Left cardiac atrium (tissue), 4 donors: ENCODE measurements at places on chromosomes 11 and 22.

DNA sequence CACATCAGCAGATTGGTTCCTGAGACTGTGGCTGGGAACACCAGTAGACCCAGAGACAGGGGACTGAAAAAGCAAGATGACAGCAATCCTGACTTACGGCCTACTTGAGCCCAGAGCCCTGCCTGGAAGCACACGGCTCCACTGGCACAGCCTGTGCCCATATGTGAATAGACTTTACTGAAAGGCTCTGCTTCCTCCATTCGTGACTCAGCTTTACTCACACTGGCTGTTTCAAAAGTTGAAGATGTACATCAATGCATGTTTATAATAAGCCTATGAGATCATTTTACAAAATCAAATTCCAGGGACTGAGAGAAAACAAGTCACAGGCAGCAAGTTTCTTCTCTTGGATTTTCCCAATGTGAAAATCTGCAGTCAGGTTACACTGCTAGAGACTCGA, 134.6 kb upstream of the TEAD1 start:
- DNase-seq, result no peak

- no peak for DNase-seq
Observed at GRCh38 chr22:20009582-20010306, 6.9 kb downstream of the ARVCF start.

- DNase-seq, result no peak
Observed at GRCh38 chr22:30272781-30273601, 6.3 kb upstream of the OSM start.

GRCh38 chr22:20064140-20064480, 15.9 kb upstream of the DGCR8 start:
- DNase-seq, result no peak

- no peak for DNase-seq
Observed at GRCh38 chr11:128628686-128629085, 41.3 kb upstream of the ETS1 start.

DNA sequence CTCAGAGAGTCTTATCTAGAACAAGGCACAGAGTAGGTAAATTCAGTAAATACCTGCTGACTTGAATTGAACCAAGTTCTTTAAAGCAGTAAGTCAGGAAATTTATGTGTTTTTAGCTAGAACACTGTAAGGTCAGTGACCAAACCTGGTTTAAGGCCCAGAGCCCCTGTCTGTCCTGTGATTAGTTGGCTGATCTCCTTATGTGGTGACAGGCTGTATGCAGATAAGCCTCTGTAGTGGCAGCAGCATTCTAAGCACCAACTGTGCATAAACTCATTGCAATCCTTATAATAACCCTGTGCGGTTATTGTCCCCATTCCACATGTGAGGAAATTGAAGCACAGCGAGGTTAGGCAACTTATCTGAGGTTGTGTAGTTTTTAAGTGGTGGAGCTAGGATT, 40.5 kb downstream of the FBXO7 start:
- DNase-seq, result no peak

DNA sequence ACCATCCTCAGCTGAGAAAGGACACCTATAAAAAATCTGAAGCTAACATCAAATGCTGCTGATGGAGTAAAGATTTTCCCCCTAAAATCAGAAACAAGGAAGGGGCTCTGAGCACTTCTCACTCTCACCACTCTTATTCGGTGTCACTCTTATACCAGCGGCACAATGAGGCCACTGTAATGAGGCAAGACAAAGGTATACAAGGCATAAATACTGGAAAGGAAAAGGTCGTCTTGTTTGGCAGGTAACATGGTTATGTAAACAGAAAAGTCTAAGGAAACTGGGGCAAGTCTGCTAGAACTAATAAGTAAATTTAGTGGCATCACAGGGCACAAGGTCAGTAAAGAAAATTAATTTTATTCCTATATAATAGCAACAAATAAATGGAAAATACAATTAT, 8.1 kb upstream of the MOB2 start:
- no peak for DNase-seq

- DNase-seq, result no peak
Observed at GRCh38 chr22:41526830-41527799, 17.2 kb downstream of the POLR3H start.

DNA sequence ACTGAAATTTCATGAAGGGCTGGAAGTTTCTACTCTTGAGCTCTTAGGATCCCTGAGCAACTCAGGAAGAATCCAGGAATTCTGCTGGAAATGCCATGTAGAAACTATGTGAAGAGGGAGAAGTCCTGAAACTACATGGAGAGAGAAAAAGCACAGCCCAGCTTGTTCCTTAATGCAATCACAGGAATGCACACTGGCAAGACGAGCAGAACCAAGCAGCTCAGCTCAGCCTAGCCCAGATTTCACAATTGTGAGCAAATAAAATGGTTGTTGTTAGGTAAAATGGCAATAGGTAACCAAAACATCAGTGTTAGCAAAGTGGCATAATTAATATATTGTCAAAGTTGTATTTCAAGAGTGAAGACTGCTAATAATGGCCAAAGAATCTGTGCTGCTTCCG, 28.1 kb downstream of the ZNF214 start:
- no peak for DNase-seq

DNA sequence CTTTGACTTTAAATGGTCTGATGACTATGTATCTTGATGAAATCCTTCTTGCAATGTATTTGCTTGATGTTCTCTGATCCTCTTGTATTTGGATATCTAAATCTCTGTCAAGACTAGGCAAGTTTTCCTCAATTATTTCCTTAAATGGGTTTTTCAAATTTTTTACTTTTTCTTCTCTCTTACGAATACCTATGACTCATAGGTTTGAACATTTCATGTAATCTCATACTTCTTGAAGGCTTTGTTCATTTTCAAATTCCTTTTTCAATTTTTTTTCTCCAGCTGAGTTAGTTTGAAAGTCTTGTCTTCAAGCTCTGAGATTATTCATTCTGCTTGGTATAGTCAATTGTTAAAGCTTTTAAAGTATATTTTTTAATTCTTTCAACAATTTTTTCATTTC, 13.1 kb downstream of the OR10W1 start:
- no peak for DNase-seq

- no peak for DNase-seq
Observed at GRCh38 chr11:111731821-111732220, 34.4 kb downstream of the PPP2R1B start.

DNA sequence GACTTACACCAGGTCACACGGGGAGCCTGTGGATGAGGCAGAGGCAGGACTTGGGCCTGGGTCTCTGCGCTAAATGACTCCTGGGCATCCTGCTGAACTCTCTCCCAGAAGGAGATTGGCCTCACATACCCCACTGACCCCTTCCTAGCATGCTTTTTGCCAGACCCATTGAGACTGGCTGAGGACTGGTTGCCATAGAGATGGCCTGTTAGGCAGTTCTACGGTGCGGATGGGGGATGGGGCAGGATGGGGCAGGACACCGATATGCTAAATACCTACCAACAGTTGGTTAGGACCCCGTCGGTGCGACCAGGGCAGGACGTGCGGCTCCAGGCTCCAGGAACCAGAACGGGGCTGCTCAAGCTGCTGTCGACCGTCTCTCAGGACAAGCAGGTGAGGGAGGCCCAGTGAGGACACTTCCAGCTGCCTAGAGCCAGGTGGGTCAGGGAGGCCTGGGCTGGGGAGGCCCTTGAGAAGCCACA, at the start of gene TSGA10IP:
TSGA10IP (plus strand) TSS at position 51 of the 482 bp plus-strand sequence; CDS start at position 247, 196 bp downstream.
- DNase-seq, result no peak

DNA sequence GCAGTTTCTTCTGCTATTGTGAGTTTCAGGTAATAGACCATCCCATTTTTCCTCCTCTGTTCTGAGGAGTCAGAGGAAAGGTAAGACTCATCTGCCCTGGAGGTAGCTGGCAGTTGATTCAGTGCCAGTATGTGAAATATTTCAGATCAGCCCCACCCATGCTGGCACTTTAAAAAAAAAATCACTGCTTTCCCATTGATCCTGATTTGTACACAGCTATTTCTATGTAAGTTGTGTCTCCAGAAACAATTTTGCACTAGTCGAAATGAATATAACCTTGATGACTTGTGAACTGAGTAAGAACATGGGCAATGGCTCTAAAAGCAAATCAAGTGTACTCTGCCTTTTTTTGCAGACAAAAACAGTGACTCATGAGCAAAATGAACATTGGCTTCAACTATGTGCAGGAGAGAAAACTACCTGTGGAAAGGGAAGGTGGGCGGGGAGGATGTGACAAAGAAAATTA, 82.0 kb upstream of the OR5AK2 start:
- DNase-seq, result no peak

DNA sequence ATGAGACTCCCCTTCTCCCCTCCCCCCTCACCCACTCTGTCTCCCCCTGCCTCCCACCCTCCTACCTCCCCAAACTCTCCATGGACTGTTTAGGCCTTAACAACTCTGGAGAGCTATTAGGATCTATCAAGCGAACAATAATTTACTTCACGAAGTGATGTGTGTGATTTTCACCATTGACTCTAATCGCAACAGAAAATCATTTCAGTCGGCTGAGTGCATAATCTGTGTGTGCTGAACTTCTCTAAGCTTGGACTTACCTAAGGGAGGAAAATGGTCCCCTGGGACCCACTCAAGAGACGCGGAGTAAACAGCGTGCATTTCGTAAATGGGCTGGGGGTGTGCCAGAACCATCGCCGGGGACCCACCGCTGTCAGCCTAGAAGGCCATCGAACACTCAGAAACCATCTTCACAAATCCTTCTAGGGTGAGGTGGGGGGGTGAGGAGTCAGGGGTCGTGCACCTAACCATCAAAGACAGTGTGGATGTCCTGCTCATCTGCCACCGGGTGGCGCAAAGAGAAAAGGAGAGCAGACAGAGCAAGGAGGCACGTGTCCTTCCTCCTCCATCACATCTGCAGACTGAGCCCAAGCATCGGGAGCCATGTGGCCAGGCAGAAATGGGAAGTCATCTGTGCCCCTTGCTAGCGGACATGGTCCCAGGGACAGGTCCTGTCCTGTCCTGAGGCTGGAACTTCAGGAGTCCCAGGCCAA, 62.1 kb upstream of the NUP50 start:
- peak; percentile 54 for DNase-seq

- no peak for DNase-seq
Observed at GRCh38 chr11:94654201-94654600, 87.0 kb downstream of the PIWIL4 start.

DNA sequence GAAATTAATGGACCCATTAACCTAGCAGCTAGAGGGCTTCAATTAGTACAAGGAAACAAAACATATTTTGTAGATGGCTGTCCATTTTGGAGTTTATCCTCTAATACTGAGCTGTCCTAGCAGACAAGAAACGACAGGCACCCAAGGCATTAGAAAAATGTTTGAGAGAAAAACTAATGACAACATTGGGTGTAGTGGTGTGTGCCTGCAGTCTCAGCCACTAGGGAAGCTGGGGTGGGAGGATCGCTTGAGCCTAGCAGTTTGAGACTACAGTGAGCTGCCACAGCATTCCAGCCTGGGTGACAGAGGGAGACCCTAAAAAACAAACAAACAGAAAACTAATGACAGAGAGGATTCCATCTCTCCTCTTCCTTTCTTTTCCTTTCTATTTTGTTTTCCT, 1.5 kb downstream of the A4GALT start:
- peak; percentile 41 for DNase-seq

DNA sequence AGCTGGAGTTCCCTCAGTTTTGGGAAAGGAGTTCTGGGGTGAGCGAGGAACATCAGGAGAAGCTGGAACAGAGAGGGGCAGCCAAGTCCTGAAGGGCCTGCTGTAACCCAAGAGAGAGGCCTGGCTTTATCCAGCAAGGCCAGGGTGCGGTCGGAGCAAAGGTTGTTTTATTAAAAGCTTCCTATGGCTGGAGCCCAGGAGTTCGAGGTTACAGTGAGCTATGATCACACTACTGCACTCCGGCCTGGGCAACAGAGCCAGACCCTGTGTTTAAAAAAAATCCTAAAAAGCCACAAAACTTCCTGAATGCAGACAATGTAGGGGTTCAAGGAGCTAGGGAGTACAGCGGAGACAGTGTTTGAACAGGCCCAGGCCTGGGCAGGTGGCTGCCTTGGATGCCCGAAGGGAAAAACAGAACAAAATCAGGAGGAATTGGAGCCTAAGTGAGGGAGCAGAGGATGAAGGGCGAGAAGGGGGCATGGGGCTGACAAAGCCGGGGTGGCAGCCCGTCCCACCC, 22.2 kb upstream of the MALAT1 start:
- DNase-seq, result peak; percentile 29

- no peak for DNase-seq
Observed at GRCh38 chr11:111676878-111677585, 74.8 kb downstream of the SIK2 start.

GRCh38 chr11:131511794-131512193, 141.4 kb downstream of the NTM start:
- DNase-seq, result no peak

GRCh38 chr11:66636411-66636810, 2.1 kb upstream of the RBM4 start:
- DNase-seq, result no peak

DNA sequence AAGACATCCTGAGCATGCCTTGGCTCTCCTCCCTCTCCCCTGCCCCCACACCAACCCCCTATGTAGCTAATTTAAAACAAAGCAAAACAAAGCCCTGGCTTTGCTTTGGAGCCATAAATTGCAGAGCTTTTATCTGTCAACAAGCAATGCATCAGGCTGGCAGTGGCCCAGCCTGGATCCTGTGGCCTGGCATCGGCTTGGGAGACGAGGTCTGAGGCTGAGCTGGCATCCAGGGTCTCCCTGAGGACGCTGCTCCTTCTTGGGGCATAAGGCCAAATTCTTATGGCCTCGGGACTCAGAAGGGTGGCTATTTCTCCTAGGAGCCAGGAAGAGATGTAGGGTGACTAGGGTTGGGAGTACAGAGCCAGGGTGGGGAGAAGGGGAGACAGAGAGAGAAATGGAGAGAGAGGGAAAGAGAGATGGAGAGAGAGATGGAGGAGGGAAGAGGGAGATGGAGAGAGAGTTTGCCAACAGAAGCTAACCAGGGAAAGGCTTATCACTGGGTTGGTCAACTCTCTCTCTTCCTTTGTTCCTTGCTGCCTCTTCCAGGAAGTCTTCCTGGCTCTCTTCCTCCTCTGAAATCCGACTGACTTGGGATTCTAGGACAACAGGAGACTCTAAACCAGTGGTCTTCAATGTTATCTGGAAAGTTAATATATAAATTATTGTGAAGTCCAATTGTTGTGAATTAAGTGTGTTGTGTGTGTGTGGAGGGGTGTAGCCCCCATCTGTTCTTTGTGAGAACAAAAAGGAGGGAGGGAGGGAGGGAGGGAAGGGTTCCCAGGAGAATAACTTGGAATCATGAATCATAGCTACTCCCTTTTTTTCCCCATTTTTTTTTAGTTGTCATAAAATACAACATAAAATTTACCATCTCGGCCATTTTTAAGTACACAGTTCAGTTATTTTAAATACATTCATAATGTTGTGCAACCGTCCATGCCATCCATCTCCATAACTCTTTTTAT, 29.1 kb downstream of the TSPAN18 start:
- no peak for DNase-seq

- peak; percentile 49 for DNase-seq
Observed at GRCh38 chr11:128467610-128468041, 119.7 kb downstream of the ETS1 start.

- DNase-seq, result no peak
Observed at GRCh38 chr11:129779342-129779741, 36.3 kb upstream of the TMEM45B start.

- no peak for DNase-seq
Observed at GRCh38 chr11:113449743-113450142, 25.5 kb downstream of the DRD2 start.

- peak; percentile 88 for DNase-seq
Observed at GRCh38 chr11:10293423-10294289, at the start of gene SBF2. Gene SBF2 (minus strand): TSS chr11:10294219. CDS start chr11:10294069, 150 bp downstream.
